DMS 273 treated with DMSO at 0.1 percent for 48 hours (cell line): ENCODE measurements at places on chromosomes 13 and 19.

GRCh38 chr19:35753634-35754369 lies 3.0 kb downstream of the HSPB6 start:
- no peak for DNase-seq

GRCh38 chr19:14150041-14150769 lies 13.8 kb upstream of the ASF1B start:
- no peak for DNase-seq

- DNase-seq, result no peak
These were observed 5.1 kb downstream of the BCAM start for GRCh38 chr19:44813841-44814470.

DNA sequence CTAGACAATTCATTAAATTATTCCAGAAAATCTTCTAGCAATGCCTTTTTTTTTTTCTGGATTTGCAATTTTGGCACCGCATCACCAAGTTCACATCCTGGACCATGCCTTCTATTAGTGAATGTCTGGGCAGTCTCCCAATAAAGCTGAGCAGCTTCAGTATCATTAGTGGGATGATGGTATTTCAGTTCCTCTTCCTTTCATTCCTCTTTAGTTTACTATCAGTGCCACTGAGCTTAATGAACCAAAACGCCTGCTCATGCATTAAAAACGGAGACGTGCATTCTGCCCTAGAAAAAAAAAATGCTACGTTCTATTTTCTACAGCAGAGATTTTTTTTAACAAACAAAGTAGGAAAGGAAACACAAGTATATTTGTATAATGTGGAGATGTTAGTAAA lies 343.0 kb downstream of the PCDH9 start:
- DNase-seq, result no peak

- no peak for DNase-seq
These were observed 85.7 kb upstream of the GPC6 start for GRCh38 chr13:93140912-93141311.

DNA sequence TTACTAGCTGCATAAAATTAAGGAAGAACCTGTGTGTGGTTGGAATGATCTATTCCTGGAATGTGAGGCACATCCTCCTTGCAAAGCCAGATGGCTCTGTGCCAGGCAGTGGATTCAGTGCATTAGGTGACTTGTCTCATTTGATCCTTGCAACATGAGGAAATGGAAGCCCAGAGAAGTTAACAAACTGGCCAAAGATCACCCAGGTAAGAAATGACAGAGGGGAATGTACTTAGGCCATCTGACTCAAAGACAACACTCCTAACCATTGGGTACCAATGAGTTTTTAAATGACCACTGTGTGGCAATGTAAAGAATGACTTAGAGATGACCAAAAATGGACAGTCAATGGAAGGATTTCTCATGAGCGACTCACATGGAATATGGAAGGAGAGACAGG lies 114.2 kb upstream of the RXFP2 start:
- no peak for DNase-seq

- DNase-seq, result no peak
These were observed 125.6 kb downstream of the SPRY2 start for GRCh38 chr13:80215368-80215767.

DNA sequence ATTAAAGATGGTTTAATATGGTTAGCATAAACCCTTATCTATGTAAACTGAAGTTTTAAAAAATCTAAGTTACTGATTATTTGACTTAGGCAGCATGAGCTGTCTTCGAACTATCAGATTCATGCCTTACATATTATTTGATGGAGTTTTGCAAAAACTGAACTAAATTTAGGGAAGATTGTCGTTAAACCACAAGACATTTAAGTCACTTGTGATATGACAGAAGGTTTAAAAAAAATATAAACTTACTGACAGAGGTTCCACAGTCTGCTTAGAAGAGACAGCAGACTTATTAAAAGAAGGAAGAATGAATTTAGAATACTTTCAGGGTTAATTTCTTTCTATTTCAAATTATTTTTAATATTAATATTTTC lies 110.9 kb upstream of the FRY start:
- DNase-seq, result no peak

DNA sequence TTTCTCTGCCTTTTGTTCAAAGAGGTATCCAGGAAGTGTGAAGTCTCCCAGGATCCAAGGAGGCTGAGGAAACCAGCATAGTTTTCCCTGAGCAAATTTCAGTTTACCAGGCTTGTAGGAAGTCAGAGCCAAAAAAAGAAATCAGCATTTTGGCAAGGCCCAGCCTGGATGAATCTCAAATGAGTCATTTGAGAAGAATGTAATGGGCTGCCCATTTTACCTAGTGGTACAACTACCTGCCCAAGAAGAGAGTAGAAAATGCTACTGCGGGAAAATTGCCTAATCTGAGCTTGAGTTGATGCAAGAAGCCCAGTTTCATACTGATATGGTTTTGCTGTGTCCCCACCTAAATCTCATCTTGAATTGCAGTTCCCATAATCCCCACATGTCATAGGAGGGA lies 284.1 kb upstream of the ZNF507 start:
- DNase-seq, result no peak

DNA sequence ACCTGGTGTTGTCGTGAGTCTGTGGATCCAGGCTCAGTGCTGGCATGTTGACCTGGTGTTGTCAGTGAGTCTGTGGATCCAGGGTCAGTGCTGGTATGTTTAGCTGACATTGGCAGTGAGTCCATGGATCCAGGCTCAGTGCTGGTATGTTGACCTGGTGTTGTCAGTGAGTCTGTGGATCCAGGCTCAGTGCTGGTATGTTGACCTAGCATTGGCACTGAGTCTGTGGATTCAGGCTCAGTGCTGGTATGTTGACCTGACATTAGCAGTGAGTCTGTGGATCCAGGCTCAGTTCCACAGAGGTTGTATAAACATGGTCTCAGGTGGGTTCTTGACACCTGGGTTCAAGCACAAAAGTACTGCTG lies 16.8 kb upstream of the PDCD2L start:
- DNase-seq, result no peak

DNA sequence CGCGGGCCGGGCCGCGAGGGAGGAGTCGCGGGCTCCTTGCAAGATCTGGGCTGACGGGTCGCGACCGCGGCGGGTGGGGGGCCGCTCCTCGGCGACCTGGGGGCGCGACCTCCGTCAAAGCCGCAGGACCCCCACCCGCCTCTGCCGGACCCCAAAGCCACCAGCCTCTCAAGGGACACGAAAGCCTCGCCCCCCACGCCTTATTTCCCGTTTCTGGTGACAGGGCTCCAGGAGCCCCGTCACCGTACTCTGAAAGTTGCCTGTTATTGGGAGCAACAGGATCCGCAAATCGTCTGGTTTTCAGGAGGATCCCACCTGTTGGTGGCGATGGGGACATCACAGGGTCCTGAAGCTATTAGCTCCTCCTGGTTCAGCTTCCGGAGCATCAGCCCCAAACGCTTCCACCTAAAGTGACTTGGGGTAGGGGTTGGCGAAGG lies 530 bp downstream of the MAU2 start:
- DNase-seq, result no peak

DNA sequence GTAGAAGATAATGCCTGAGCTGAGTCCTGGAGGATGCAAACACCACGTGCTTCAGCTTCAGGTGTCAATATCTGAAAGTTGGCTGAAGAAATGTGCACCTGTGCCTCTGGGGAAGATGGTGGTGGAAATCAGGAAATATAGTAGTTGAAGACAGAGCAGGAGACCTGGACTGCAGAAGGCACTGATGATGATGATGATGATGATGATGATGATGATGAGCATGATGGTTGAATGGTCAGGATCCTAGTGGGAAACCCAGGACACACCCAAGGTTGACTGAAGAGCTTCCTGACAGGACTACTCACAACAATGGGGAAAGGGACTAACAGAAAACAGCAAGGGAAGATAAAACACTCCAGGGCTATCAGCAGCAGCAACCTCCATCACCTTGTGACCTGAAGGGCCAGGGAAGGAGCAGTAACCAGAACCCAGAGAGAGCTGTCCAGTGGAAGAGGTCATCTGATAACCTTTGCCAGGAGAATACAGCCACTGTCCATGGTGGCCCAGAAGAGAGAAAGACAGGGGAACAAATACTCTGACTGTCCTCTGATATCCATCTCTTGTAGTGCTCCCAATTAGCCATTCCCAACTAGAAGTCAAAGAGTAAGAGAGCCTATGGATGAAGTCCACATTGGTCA lies 170.3 kb downstream of the TSHZ3 start:
- no peak for DNase-seq
